Fibroblast of lung (primary cell): ENCODE measurements at places on chromosomes 6 and 20. TPM values are rescaled to one million over a fixed set of nuclear protein-coding genes. Genes with fewer than 3 reads are reported as not detected.

Gene PRDM13
- not detected in 2 replicates for total RNA-seq

Gene SPO11
- not detected in 2 replicates for total RNA-seq

Gene TRIM40
- total RNA-seq: not detected in 2 replicates

Gene LY86
- not detected in 2 replicates for total RNA-seq

- H3K27me3 ChIP-seq: no peaks in the 10 kb centered on the region
- no peak for DNase-seq
- no peak overlapping the region for H3K27ac ChIP-seq
- no peaks in the 10 kb centered on the region for H3K36me3 ChIP-seq
- H3K4me3 ChIP-seq: no peak overlapping the region
These were observed 88.5 kb downstream of the METTL24 start for GRCh38 chr6:110269623-110270022.
